ENCODE measurements at places on chromosomes 1 and 21.

- no peaks in the 10 kb centered on the region for H3K4me1 ChIP-seq
- H3K4me3 ChIP-seq: no peak overlapping the region
- no peak for DNase-seq
- H3K27ac ChIP-seq: no peak overlapping the region
These were observed 28.3 kb upstream of the RCSD1 start for GRCh38 chr1:167601442-167602383.

- peaks cover 1% of the 10 kb centered on the region for H3K4me1 ChIP-seq
- no peak for DNase-seq
- H3K27me3 ChIP-seq: no peaks in the 10 kb centered on the region
- no peak overlapping the region for H3K4me3 ChIP-seq
- no peaks in the 10 kb centered on the region for H3K36me3 ChIP-seq
These were observed 9.0 kb downstream of the IFNAR2 start for GRCh38 chr21:33238565-33239255.

DNA sequence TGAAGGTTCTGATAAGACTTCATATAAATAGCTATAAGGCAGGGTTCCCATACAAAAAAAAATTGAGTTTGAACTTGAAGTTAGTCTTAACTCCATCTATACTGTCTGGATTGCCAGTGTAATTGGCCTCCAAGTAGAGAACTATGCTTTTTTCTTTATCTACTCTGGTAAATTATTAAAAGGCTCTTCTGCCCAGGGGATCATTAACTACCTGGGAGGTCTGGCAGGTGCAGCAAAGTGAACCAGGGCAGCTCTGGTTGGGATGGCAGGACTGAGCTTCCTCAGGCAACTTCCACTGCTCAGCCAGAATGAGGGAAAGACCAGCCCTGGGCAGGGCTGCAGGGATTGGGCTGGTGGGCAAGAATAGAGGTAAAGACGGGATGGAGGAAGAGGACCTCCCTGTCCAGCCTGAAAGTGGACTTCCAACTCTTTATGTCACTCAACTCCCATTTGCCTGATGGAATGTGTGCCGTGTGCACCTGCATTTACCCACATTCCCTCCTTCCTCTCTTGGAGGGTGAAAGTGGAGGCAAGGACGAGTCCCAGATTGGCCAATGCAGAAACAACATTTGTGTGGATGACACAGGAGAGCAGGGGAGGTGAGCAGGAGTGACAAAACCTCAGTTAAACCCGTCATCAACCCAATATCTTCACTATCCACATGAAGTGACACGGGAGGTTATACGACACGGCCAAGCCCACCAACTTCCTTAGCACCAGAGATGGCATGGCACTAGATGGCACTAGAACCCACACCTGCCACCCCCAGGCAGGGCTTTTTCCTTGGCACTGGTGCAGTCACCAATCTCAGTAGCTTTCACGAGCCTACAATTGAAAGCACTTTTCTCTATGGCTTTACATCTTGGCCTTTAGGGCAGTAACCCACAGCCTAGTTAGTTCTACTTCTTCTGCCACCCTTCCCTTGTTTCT, 25.2 kb downstream of the CCN1 start:
- DNase-seq: no peak
- H3K36me3 ChIP-seq: no peaks in the 10 kb centered on the region
- H3K4me3 ChIP-seq: no peak overlapping the region
- H3K4me1 ChIP-seq: no peaks in the 10 kb centered on the region

GRCh38 chr1:41712081-41712480, 206.6 kb downstream of the HIVEP3 start:
- no peak for DNase-seq
- H3K4me1 ChIP-seq: no peaks in the 10 kb centered on the region
- no peaks in the 10 kb centered on the region for H3K27me3 ChIP-seq
- H3K4me3 ChIP-seq: no peak overlapping the region
- H3K36me3 ChIP-seq: no peaks in the 10 kb centered on the region

DNA sequence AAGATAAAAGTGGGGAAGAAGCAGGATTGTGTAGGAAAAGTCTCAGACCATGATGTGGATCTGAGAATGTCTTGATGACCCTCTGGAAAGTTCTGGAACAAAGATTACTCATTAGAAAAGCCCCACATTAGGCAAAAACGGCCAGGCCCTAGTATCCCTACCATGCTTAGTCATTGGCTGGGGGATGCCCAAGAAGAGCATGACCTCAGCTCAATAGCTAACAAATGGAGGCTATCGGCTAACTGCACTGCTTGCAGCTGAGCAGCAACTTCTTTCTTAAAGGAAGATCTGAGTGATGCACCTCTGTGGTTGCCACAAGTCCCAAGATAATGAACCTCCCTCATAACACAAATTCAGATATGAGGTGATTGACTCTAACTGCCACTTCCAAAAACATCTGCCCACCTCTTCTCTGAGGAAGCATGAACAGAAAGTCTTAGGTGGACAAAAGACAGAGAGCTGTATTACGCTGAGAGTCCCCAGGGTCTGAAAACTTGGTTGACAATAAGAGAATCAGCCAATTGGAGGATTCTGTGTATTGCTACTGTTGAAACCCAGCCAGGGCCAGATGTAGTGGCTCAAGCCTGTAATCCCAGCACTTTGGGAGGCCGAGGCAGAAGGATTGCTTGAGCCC, 64.6 kb upstream of the AK4 start:
- no peaks in the 10 kb centered on the region for H3K4me1 ChIP-seq
- H3K27me3 ChIP-seq: no peaks in the 10 kb centered on the region
- no peak for DNase-seq
- H3K4me3 ChIP-seq: no peak overlapping the region
- H3K27ac ChIP-seq: no peak overlapping the region

DNA sequence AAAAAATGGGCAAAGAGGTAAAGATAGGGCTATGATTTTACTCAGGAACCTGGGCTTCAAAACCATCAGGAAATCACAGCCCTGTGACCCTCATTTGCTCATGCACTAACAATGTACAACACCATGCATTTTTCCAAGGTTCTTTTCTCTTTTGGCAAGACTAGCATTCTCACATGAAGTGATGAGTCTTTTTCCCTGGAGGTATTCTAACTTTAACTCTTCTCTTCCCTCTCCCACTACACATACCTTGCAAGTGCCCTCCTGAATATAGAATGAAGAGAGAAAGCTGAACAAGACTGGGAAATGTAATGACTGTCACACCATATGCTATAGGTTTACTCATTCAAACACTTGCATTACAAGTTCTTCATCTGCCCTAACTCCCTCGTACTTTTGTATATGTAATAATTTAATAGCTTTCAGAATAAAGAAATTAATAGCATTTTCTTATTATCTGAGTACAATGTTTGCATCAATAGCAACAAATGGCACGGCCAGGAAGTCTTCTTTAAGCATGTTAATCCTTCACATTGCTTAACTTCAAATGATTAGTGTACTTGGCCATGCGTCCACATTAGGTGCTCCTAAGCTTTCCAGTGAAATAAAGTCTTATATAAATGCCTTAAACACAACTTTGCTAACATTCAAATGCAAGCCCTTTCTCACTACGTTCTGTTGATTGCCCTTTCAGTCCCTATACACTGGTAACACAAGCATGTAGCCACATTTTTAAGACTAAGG, 1.8 kb downstream of the NIBAN1 start:
- no peaks in the 10 kb centered on the region for H3K27me3 ChIP-seq
- no peaks in the 10 kb centered on the region for H3K36me3 ChIP-seq
- H3K27ac ChIP-seq: peak overlapping the region; percentile 67
- no peak for DNase-seq
- H3K4me1 ChIP-seq: peaks cover 7% of the 10 kb centered on the region

DNA sequence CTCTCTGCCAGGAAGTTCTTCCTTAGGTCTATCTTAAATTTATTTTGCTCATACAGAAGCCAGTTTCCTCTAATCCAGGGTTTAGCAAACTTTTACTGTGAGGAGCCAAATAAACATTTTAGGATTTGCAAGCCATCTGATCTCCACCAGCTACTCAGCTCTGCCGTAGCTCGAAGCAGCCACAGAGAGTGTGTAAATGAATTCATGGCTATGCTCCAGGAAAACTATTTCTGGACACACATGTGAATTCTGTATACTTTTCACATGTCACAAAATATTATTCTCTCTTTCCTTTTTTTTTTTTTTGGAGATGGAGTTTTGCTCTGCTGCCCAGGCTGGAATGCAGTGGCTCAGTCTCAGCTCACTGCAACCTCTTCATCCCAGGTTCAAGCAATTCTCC, 13.4 kb upstream of the AGTRAP start:
- no peaks in the 10 kb centered on the region for H3K4me1 ChIP-seq
- no peak overlapping the region for H3K4me3 ChIP-seq
- H3K27ac ChIP-seq: no peak overlapping the region
- no peak for DNase-seq
- H3K36me3 ChIP-seq: no peaks in the 10 kb centered on the region
- H3K27me3 ChIP-seq: no peaks in the 10 kb centered on the region

- no peak for DNase-seq
- no peaks in the 10 kb centered on the region for H3K36me3 ChIP-seq
- peak overlapping the region; percentile 64 for H3K4me3 ChIP-seq
These were observed 156.6 kb downstream of the AK5 start for GRCh38 chr1:77438236-77438913.

DNA sequence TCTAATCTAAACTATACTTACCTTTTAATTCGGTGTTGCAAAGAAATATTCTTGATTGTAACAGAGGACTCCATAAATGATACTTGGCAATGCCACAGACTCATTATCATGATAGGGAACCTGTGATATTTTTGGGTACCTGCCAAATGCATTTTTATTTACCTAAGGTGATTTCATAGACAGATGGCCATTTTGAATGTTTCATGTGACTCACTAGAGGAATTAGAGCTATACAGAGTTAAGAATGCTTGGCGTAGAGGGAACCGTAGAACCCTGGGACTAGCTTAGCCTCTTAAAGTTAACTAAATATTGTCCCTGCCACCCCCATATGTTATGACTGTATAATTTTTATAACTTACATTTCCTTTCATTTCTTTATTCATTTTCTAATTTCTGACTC, 136.1 kb downstream of the DISP1 start:
- H3K4me1 ChIP-seq: no peaks in the 10 kb centered on the region
- no peak overlapping the region for H3K27ac ChIP-seq
- no peaks in the 10 kb centered on the region for H3K27me3 ChIP-seq
- no peak for DNase-seq
- H3K4me3 ChIP-seq: no peak overlapping the region

DNA sequence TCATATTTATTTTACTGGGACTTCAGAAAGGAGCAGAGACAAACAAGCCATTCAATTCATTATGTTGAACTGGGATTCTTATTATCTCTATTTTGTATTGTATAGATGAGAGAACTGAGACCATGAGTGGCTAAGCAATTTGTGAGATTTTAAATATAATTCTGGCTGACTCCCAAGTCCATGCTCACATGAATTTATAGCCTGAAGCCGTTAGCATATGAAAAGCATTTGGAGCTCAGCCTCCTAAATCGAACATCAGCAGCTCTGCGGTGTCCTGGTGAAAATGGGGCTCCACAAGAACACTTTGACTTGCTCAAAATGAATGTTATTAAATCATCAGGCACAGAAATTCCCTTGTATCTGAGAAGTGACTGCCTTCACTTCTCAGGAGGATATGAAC, 96.8 kb upstream of the DPT start:
- H3K27ac ChIP-seq: no peak overlapping the region
- no peaks in the 10 kb centered on the region for H3K36me3 ChIP-seq
- no peaks in the 10 kb centered on the region for H3K27me3 ChIP-seq
- no peak overlapping the region for H3K4me3 ChIP-seq
- no peaks in the 10 kb centered on the region for H3K4me1 ChIP-seq
- DNase-seq: no peak

DNA sequence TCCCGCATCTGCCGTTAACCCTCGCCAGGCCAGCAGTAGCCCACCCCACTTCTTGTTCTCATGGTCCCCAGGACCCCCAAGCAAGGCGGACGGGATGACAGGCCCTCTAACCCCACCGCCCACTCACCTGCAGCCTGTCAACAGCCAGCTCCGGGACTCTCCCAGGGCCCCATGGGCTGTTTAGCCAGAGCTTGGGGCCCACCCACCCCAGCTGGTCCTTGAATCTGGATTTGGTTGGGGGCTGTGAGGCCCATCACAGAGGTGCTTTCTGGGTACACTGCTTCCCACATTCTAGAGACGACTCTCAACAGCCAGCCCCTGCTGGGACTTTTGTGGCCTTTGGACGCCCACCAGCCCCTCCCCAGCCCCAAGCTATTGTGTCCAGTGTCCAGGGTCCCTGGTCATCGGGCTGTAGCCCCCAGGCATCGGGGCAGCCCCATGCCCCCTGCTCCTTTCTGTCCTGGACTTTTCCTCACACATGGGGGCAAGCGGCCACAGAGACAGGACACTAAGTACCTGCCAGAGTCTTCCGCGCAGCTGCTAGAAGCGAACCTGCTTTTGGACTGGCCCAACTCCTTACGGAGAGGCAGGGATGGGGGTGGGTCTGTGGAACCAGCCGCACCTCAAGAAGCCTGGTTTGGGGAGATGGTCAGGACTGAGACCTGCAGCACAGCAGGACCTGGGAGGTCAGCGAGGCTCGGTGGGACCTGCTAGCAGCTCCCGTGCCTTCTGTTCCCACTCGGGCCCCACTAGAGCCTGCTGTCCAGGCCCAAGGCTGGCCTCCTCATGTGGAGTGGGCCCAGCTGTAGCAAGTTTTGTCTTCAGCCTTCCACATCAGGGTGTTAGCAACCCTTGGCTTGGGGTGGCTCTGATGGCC, 208.1 kb upstream of the VAMP3 start:
- H3K4me1 ChIP-seq: no peaks in the 10 kb centered on the region
- H3K27ac ChIP-seq: no peak overlapping the region
- H3K36me3 ChIP-seq: no peaks in the 10 kb centered on the region
- no peak overlapping the region for H3K4me3 ChIP-seq
- H3K27me3 ChIP-seq: no peaks in the 10 kb centered on the region
- DNase-seq: no peak

DNA sequence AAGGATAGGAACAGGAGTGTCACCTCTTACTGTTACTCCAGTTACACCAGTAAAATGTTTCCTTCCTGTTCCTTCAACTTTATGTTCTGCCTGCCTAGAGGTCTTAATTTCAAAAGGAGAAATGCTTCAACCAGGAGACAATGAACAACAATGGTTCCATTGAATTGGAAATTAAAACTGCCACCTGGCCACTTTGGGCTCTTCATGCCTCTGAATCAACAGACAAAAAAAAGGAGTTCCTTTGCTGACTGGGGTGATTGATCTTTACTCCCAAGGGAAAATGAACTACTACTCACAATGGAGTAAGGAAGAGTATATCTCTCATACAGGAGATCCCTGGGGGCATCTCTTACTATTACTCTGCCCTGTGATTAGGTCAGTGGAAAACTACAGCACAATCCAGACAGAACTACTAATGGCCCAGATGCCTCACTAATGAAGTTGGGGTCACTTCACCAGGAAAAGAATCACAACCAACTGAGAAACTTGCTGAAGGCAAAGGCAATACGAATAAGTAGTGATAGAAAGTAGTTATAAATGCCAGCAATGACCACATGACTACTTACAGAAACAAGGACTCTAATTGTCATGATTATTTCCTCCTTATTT, 76.6 kb upstream of the PRDX6 start:
- H3K27me3 ChIP-seq: no peaks in the 10 kb centered on the region
- DNase-seq: no peak
- no peak overlapping the region for H3K4me3 ChIP-seq
- no peaks in the 10 kb centered on the region for H3K4me1 ChIP-seq
- no peak overlapping the region for H3K27ac ChIP-seq

GRCh38 chr1:237772009-237772408, 118.7 kb downstream of the ZP4 start:
- H3K36me3 ChIP-seq: no peaks in the 10 kb centered on the region
- H3K27ac ChIP-seq: no peak overlapping the region
- no peaks in the 10 kb centered on the region for H3K27me3 ChIP-seq
- no peak for DNase-seq
